A172 (cell line): ENCODE measurements at places on chromosomes 13 and 19.

DNA sequence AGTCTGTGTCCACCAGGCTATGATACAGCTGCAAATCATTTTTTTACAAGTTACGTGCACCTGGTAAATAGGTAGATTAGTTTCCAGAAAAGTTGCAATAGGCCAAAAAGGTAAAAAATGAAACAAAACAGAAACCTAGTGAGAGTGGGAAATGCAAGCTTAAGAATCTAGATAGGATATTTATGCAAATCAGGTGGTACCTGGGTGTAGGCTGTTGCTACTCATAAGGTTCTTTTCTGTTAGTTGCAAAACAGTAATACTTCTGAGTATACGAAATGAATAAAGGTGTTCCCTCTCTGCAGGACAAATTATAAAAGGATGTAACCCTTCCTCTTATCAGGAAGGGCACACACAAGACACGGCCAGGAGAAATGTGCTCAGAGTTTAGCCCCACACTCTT lies 97.9 kb downstream of the UGGT2 start:
- no peak for DNase-seq

GRCh38 chr19:50461066-50461875 lies 15.0 kb upstream of the EMC10 start:
- DNase-seq = peak; percentile 73

- peak; percentile 93 for DNase-seq
Measured at GRCh38 chr13:109180905-109181425, 551.6 kb downstream of the MYO16 start.

DNA sequence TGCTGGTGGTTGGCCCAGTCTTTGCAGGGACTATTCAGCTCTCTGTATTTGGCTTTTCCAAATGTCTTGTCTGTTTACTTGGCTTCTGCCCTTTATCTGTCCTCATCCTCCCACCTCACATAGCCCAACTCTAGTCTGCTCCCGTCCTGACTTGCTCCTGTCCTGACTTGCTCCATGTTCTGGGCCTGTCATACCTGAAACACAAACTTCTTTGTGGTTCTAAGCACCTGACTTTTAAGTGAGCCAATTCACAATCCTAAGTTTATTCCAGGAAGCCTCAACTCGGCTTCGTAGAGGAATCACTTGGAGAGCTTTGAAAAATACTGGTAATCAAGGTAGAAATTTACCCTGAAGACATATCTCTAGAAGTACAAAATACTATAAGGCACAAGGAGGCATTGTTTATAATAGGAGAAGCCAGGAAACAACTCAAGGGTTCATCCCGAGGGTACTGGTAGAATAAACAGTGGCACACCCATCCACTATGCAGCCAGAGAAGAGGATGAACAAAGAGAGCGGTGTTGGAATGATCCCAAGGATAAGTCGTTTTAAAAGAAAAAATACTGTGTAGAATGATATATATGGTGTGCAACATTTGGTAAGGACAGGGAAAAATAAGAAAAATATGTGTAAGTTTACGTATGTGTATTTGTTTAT lies 284.5 kb downstream of the FGF14 start:
- no peak for DNase-seq
